Activated CD4-positive, alpha-beta T cell treated with anti-CD3 and anti-CD28 coated beads, Interleukin-2, amount 10 ng/mL, durations not matched to agents 7 days and 5 days (primary cell): ENCODE measurements at places on chromosomes 7 and 10.

GRCh38 chr10:80664071-80664680, 126.5 kb downstream of the SH2D4B start:
- DNase-seq = peak; percentile 46
- H3K4me3 ChIP-seq = no peak overlapping the region
- peaks cover 6% of the 10 kb centered on the region for H3K27me3 ChIP-seq
- H3K4me1 ChIP-seq = peaks cover 2% of the 10 kb centered on the region

- no peak overlapping the region for H3K4me3 ChIP-seq
- H3K27me3 ChIP-seq = peaks cover 4% of the 10 kb centered on the region
- no peak overlapping the region for H3K27ac ChIP-seq
Observed at GRCh38 chr7:32616625-32617024, 121.3 kb downstream of the AVL9 start.

GRCh38 chr7:155800741-155801267, 11.5 kb downstream of the SHH start:
- H3K27me3 ChIP-seq = peaks cover 47% of the 10 kb centered on the region
- peaks cover 16% of the 10 kb centered on the region for H3K4me1 ChIP-seq
- H3K36me3 ChIP-seq = peaks cover 1% of the 10 kb centered on the region
- no peak for DNase-seq
- no peak overlapping the region for H3K27ac ChIP-seq
- H3K4me3 ChIP-seq = no peak overlapping the region

- DNase-seq = no peak
- no peaks in the 10 kb centered on the region for H3K27me3 ChIP-seq
- H3K4me3 ChIP-seq = no peak overlapping the region
- H3K36me3 ChIP-seq = no peaks in the 10 kb centered on the region
- H3K4me1 ChIP-seq = no peaks in the 10 kb centered on the region
Observed at GRCh38 chr7:83465643-83466042, 183.3 kb downstream of the SEMA3E start.

DNA sequence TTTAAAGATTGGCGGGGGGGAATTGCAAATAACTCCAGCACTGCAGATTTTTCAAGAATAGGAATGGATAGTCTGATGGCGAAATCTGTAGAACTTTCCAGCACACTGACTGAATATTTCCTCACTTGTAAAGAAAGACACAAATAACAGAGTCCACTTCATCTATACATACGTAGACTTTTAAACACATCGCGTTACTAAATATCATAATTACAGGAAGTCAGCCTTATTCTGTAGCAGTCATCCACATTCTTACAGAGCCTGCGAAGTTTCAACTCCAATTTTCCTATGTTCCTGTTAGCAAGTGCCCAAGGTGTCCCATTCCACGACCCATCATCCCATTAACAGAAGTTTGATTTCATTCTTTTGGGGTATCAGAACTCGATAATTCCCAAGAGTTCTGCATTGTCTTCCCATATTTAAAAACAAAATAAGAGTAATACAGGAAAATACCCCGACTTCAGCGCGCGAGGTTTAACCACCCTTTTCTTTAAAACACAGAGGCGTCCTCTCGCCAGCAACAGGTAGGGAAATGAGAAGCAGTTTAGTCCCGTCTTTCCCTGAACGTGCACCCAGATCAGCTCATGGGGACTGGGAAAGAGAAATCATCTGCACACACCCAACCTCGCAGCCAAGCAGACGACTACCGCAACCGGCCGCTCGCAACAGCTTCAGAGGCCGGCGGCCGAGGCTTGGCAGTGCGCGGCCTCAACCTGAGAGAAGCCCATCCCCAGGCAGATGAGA, 880 bp downstream of the HERC4 start:
- peak overlapping the region; percentile 89 for H3K4me3 ChIP-seq
- H3K27me3 ChIP-seq = no peaks in the 10 kb centered on the region
- H3K27ac ChIP-seq = peak overlapping the region; percentile 89
- peaks cover 38% of the 10 kb centered on the region for H3K4me1 ChIP-seq
- DNase-seq = no peak
- peaks cover 20% of the 10 kb centered on the region for H3K36me3 ChIP-seq

DNA sequence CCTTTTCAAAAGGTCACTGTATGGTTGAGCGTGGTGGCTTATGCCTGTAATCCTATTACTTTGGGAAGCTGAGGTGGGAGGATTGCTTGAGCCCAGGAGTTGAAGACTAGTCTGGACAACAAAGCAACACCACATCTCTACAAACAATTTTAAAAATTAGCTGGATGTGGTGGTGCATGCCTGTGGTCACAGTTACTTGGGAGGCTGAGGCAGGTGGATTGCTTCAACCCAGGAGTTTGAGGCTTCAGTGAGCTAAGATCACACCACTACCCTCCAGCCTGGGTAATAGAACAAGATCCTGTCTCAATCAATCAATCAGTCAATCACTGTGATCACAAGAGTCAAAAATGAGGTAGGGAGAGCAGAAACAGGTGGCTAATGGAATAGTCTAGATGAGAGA, 97.0 kb downstream of the SUGCT start:
- H3K4me3 ChIP-seq = no peak overlapping the region
- DNase-seq = no peak
- H3K36me3 ChIP-seq = no peaks in the 10 kb centered on the region
- no peaks in the 10 kb centered on the region for H3K27me3 ChIP-seq
- no peak overlapping the region for H3K27ac ChIP-seq

DNA sequence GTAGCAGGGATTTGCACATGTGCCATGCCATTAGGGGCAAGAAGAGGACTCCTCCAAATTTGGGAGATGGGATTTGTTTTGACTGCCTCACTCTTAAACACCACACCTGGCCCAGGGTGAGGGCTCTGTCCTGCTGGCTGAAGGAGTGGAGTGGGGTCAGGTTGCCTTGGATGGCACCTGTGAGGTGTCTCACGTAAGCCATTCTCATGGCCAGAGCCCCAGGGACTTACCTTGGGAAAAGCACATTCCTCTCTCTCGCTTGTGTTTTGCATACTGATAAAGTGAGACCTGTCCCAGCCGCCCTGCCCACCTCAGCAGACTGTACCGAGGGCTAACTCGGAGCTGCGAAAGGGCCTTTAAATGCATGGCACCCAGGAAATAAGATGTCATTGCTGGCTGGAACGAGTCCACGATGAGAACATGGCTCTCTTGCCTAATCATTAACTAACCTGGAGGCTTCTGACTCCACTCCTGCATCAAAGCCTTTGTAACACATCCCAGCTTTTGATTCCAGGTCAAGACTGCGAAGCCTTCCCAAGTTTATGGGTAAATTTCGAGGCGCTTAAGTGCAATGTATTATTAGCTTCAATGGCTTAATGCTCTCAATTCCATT, 184.0 kb upstream of the RNF32 start:
- no peak overlapping the region for H3K4me3 ChIP-seq
- no peaks in the 10 kb centered on the region for H3K4me1 ChIP-seq
- DNase-seq = no peak
- peaks cover 7% of the 10 kb centered on the region for H3K27me3 ChIP-seq
- no peaks in the 10 kb centered on the region for H3K36me3 ChIP-seq
- H3K27ac ChIP-seq = no peak overlapping the region

- no peak for DNase-seq
- H3K4me1 ChIP-seq = no peaks in the 10 kb centered on the region
- H3K27ac ChIP-seq = no peak overlapping the region
Observed at GRCh38 chr10:5187867-5188266, 2.9 kb upstream of the AKR1C8 start.

GRCh38 chr7:130228840-130229502, 21.3 kb downstream of the SSMEM1 start:
- H3K36me3 ChIP-seq = no peaks in the 10 kb centered on the region
- H3K27ac ChIP-seq = no peak overlapping the region
- no peak overlapping the region for H3K4me3 ChIP-seq

- no peaks in the 10 kb centered on the region for H3K27me3 ChIP-seq
- no peak for DNase-seq
- H3K4me3 ChIP-seq = no peak overlapping the region
- no peaks in the 10 kb centered on the region for H3K4me1 ChIP-seq
- H3K27ac ChIP-seq = no peak overlapping the region
- H3K36me3 ChIP-seq = no peaks in the 10 kb centered on the region
Observed at GRCh38 chr7:98458090-98458875, 57.4 kb upstream of the BAIAP2L1 start.

DNA sequence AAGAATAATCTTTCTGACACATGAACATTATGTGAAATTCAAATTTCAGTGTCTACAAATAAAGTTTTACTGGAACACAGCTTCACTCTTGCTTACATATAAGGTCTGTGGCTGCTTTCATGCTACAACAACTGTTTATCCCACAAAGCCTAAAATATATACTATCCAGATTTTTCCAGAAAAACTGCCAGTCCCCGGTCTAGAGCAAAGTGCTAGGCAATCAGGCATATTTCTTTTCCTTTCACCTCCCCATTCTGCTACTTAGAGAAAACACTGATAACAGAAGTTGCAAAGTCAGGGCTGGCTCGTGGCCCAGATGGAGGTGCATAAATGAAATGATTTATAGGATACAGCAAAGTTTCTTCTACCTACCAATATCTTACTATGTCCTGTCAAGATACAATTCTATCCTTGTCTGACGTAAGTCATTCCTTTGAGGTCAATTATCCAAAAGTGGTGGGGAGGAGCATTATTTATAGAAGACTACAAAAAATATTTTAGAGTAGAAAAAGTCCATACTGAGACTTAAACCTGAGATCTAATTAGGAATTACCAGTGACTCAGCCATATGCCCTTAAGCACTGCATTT, 384.1 kb downstream of the NXPH1 start:
- H3K4me1 ChIP-seq = no peaks in the 10 kb centered on the region
- H3K36me3 ChIP-seq = no peaks in the 10 kb centered on the region
- H3K27me3 ChIP-seq = no peaks in the 10 kb centered on the region
- no peak overlapping the region for H3K4me3 ChIP-seq
- H3K27ac ChIP-seq = no peak overlapping the region
- no peak for DNase-seq

DNA sequence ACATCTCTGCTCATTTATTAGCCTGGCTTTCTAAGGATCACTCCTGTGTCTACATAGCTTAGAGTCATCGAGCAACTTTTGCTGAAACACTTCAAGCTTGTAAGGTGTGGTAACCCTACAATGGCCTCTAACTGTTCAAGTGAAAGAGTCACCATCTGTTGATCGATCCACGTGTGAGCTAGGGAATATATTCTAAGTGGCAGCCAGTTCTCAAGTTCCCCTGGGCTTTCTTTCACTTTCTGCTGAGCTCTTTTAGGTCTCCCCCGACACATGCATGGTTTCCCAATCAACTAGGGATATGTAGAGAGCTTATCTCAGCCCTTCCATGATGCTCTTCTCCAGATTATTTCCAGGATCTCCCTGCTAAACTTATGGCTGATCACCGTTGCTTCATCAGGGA, 15.5 kb downstream of the AOAH start:
- H3K27me3 ChIP-seq = no peaks in the 10 kb centered on the region
- no peak overlapping the region for H3K4me3 ChIP-seq
- no peak overlapping the region for H3K27ac ChIP-seq
- peaks cover 75% of the 10 kb centered on the region for H3K36me3 ChIP-seq
- peaks cover 37% of the 10 kb centered on the region for H3K4me1 ChIP-seq
- no peak for DNase-seq

DNA sequence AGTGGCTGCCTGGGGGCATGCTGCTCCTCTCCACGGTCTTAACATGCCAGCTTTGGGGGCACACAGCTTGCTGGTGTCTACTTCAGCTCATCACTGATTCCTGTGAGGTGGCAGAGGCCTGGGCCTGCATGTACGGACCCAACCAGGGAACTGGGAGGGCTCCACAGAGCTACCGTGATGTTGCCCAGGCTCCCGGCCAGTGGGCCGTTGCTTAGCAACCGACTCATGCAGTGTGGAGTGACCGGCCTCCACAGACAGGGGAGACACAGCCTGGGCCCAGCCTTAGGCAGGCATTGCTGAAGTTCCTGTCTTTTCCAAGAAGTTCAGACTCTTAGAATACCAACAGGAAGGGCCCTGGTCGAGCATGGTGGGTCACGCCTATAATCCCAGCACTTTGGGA, 25.8 kb upstream of the SH2B2 start:
- H3K27me3 ChIP-seq = no peaks in the 10 kb centered on the region
- H3K36me3 ChIP-seq = no peaks in the 10 kb centered on the region
- H3K4me1 ChIP-seq = no peaks in the 10 kb centered on the region
- no peak overlapping the region for H3K4me3 ChIP-seq
- no peak for DNase-seq
- no peak overlapping the region for H3K27ac ChIP-seq

DNA sequence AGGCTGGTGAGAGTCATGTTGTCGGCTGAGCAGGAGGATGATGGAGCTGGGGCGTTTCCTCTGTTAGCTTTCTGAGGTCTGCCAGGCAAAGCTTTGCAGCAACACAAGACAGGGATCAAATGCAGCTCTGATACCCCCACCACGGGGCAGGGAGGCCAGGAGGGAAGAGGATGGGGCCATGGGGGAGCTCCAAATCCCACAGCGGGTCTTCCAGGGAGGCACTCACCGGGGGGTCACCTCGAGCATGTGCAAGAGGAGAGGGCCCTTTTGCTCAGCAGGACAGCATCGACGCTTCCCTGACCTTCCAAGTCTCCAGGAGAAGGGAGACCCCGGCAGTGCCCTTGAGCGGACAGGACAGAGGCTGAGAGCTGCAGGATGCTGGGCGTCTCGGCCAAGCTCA, 127.5 kb downstream of the WDR37 start:
- no peak for DNase-seq
- H3K4me1 ChIP-seq = no peaks in the 10 kb centered on the region
- no peak overlapping the region for H3K27ac ChIP-seq
- H3K4me3 ChIP-seq = no peak overlapping the region

DNA sequence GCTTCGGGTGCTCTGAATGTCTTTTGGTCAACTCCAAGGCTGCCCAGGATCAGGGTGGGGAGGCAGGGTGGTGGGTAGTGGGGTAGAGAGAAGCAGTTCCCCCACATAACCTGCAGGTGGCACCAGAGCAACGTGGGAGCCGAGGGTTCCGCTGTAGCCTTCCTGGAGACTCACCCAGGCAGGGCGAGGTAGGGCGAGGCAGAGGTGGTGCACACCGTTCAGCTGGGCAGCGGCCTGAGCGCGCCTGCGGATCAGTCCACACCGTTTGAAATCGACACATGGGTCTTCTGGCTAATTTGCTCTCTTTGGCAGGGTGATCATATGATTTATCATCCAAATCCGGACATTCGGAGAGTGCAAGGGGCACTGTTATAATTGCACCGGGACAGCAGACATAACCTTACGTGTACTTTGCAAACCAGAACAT, 41.4 kb upstream of the MAP3K8 start:
- no peaks in the 10 kb centered on the region for H3K36me3 ChIP-seq
- DNase-seq = peak; percentile 80
- no peak overlapping the region for H3K27ac ChIP-seq
